ENCODE measurements at places on chromosomes 11 and 22.
A peak's percentile ranks its signal among the peaks of the same experiment; 100 is the strongest.

- peak; percentile 60 for DNase-seq
Measured at GRCh38 chr11:112024773-112025678, at the start of gene DLAT. TSS of gene DLAT (plus strand) at chr11:112025408. CDS start at chr11:112025473, 65 bp downstream.

GRCh38 chr11:134392953-134393615, 19.0 kb downstream of the B3GAT1 start:
- no peak for DNase-seq

DNA sequence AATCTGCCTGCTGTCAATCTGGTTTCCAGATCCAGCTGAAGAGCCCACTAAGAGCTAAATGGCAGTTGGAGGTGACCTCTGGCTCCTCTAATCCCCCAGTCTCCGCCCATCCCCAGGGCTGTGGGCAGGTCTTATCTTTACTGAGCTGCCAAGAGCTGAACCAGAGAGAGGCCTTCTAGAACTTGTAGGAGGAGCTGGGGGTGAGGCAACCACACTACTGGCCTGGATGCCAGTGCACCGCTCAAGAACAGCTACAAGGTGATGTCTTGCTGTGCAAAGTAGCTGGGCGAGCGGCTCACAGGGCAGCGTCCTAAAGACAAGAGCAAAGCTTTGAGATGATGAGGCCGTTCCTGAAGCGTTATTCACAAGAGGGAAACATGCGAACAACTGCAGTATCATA, 374.6 kb downstream of the CTTN start:
- no peak for DNase-seq

GRCh38 chr11:119332111-119332765, 2.1 kb upstream of the RNF26 start:
- DNase-seq: no peak

GRCh38 chr11:116932181-116932580, 94.8 kb upstream of the APOA1 start:
- no peak for DNase-seq

- no peak for DNase-seq
Measured at GRCh38 chr22:50150161-50151129, 20.1 kb upstream of the PANX2 start.

- DNase-seq: peak; percentile 6
Measured at GRCh38 chr11:58923300-58923788, 15.9 kb upstream of the GLYATL1 start.

- DNase-seq: peak; percentile 14
Measured at GRCh38 chr22:24156141-24156912, 25.0 kb upstream of the SUSD2 start.

DNA sequence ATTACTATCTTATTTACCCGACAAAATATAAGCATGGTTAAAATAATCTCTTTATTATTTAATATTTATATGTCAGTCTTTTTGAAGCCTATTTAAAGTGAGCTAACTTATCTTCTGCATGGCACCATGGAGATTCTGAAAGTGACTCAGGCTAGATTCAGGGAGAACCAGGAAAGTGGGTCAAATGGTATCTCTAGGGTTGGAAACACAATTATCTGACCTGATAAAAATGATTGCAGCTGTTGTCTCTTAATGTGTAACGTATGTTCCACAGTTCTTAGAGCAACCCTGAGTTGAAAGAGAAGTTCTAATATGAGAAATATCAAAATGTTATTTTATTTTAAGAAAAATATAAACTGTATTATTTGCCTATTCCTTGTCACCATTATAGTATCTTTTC, 143.1 kb upstream of the CARD18 start:
- no peak for DNase-seq

- DNase-seq: peak; percentile 37
Measured at GRCh38 chr11:14645015-14645912, 1.7 kb downstream of the PDE3B start.

DNA sequence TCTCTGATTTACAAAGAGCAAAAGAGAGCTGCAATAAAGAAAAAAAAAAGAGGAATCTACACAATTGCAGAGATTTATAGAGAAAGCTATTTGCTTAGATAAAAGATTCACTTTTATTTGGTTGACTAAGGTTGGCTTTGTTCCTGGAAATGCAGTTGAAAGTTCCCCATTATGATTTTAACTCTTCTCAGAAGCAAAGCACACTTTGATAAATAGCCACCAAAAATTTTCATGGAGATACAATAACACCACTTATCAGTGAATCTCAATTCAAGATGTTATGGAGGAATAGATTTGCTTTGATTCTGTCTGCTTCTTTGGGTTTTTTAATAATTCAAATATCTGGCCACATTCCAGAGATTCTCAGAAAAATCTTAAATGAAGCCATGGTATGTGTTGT, 88.5 kb upstream of the ANO3 start:
- no peak for DNase-seq

DNA sequence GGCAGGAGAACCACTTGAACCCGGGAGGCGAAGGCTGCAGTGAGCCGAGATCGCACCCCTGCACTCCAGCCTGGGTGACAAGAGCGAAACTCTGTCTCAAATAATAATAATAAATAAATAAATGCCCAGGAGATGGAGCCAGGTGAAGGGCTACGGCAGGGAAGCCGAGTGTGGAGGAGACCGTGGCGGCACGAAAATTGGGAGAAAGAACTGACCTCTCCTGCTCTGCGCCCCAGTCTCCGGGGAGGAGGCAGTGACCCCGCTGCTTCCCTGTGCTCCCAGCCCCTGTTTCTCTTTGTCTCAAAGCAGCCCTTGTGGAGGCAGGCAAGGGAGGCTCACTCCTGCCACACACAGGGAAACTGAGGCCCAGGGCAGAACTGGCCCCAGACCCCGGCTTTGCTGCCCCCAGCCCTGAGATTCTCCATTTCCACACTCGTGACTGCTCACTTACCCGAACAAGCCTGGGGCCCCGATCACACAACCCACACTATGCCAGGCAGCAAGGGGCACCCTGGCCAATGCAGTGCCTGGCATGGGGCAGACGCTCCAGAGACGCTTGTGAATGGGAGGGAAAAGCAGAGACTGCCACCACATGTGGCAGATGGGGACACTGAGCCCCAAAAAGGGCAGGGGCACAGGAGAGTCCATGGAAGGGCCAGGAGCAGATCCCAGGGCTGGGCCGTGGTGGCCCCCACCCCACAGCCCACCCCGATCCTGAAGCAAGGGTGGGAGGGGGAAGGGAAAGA, 80.4 kb upstream of the PRR5 start:
- no peak for DNase-seq

GRCh38 chr22:19619144-19620009, 94.9 kb upstream of the SEPTIN5 start:
- peak; percentile 21 for DNase-seq
